ENCODE measurements at places on chromosomes 3 and 15. TPM values are rescaled to one million over a fixed set of nuclear protein-coding genes. Genes with fewer than 3 reads are reported as not detected.

GRCh38 chr3:123656691-123657090 lies 71.8 kb upstream of the HACD2 start:
- peak; percentile 7 for DNase-seq

The GHSR gene
- total RNA-seq: not detected

- no peak for DNase-seq
Observed at GRCh38 chr15:52103217-52104207, 9.1 kb downstream of the BCL2L10 start.

The IL12A gene
- 0.77 TPM for total RNA-seq

DNA sequence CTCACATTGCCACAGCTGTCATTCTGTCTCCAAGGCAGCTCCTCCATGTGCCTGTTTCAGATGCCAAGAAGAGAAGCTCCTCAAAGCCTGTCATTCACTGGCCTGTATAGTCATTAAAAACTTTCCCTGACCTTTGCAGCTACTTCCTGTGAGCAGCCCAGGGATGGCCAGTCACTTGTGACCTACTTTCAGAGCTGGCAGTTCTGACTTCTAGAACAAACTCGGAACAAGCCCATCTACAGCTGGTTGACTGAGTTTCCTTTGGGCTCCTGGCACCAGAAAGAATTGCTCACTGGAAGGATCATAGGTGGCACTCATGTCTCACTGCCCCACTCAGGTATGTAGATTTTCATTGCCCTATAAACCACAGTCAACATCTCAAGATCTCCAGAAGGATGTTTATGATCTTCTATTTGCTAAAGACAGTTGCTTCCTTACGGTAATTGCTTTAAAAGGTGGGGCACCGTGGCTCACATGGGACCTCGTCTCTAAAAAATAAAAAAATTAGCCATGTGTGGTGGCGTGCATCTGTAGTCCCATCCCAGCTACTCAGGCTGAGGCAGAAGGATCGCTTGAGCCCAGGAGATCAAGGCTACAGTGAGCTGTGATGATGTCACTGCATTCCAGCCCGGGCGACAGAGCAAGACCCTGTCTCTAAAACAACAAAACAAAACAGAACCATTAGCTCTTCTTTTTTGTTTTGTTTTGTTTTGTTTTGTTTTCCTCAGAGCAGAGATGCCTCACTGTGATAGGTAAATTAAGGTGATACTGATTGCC lies 11.2 kb upstream of the ATP13A3 start:
- DNase-seq: no peak

DNA sequence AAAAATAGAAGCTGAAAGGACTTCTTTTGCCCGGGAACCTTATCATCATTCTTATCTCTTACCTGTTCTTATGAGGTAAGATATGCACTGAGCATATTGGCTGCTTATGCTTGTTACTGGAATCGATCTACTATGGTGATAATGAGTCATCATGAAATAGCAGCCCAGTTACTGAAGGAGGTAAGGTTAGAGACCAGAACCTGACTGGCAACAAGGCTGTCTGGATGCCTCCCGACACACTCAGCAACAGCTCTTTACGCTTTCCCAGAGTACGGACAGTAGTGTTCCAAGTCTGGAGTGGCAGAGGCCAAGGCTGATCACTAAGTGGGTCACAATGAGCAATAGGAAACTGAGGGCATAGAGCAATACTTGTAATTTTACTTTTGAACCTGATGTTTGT lies 314.1 kb downstream of the NLGN1 start:
- DNase-seq: no peak

The FANCD2OS gene
- total RNA-seq: not detected

DNA sequence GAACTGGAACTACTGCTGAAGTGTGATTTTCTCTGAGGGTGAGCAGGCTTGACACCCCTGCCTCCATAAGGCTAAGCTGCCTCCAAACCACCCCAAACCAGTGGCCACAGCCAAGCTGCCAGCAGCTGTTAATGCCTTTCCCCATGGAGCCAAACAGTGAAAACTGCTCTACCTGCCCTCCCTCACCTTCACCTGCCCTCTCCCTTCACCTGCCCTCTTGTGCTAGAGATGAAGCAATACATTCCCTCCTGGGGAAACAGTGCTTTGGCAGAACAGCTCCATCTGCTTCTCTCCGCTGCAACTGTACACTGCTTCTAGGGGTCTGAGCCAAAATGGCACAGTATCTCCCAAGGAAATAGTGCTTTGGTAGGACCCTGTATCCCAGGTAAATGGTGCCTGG lies 374.1 kb downstream of the FHIT start:
- DNase-seq: no peak

DNA sequence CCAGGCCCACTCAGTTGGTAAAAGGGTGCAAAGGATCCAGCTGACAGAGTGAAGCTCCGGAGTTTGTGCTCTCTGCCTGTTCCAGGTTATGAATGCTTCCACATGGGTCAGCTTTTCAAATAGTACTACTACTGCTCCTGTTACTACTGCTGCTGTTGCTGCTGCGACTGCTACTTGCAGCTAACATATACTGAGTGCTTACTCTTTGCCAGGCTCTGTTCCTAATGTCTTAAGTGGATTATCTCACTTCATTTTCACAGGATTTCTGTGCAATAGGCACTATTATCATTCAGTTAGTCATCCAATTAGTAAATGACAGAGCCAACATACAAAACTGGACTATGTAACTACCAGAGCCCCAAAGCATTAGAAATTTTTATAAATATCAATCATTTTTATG lies 106.5 kb downstream of the IQCH start:
- DNase-seq: no peak

DNA sequence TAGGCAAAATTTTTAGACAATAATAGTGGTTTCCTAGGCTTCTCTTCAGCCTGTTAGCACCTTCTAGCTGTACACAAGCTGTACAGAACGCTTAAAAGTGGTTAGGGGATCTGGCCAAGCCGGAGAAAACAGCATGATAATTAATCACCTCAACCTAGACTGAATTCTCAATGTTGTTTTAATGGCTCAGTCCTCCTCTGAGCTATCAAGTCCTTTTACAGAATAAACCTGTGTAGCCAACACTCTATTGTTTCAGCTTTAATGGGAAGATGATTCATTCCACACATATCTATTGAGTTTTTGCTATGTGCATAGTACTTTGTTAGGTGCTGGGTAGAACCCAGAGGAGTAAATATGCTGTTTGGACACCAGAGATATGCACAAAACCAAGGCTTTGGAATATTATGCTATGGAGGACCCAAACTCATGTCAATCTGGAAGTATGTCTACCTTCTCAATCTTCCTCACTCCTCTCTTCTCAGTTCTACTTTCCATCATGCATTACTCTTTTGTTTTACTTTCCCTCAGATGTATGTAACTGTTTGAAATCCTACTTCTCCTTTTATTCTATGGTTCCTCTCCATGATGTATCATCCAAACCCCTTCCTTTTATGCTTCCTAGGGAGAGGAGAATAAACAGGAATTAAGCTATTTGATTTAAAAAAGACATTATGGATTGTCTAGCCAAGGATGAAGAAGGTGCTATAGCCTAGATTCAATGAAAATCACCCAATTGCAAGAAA lies 27.6 kb upstream of the UBE2E2 start:
- DNase-seq: no peak

The ZMYND10 gene
- total RNA-seq: 0.37 TPM

- no peak for DNase-seq
Observed at GRCh38 chr3:45321607-45322391, 66.6 kb upstream of the LARS2 start.

GRCh38 chr3:186368717-186369116 lies 6.7 kb upstream of the DGKG start:
- DNase-seq: no peak

DNA sequence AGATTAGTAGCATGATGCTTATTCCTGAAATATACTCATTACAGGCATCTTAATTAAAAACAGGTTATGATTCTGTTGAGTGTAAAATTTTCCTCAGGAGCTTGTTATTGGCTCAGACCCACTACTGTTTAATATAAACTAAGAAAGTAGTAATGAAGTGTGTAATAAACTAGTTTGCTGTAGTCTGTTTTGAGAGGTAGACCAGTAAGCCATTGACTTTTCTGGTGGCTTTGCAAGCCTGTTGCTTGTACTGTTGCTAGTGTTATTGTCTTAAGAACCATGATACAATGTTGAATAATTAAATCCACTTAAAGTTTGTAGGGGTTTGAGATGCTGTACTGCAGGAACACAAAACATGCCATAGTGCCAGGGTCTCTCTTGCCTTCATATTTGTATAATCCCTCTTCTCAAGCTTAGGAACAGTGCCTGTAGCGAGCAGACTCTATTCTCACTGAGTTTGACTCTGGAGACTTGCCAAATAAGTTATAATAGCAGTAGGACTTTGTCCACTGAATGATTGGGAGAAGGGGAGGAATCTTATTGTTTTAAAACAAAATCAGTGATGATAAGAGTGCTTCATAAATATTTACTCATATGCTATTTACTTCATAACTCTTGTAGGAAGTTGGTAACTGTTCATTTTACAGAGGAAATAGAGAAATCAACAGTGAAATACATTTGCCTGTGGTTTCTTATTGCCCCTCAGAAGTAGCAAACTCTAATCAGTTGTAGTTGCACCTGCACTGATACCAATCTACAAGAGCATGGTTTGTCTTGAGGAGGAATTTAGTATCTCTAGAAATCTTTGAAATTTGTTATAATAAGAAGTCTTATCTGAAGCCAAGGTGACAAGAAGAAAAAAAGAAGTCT lies 13.4 kb downstream of the TCF12 start:
- no peak for DNase-seq

The TIPARP gene
- 9.3 TPM for total RNA-seq

DNA sequence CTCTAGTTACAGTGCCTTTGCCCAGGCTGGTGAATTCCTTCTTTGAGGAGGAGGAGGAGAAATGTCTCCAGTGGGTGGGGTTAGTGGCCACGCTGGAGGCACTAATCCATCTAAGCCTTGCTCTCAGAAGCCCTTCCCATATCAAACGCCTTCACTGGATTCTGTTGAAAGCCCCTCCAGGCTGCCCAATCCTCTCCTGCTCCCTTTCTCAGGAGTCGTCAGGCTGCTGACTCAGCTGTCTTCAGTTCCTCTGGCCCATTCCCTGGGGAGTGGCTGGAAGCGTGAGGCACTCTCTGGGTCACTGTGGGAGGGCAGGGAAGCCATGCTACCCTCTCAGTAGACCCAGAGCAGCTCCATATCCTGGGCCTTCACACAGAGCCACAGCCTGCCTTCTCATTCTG lies 2.7 kb downstream of the AP2M1 start:
- DNase-seq: peak; percentile 79

DNA sequence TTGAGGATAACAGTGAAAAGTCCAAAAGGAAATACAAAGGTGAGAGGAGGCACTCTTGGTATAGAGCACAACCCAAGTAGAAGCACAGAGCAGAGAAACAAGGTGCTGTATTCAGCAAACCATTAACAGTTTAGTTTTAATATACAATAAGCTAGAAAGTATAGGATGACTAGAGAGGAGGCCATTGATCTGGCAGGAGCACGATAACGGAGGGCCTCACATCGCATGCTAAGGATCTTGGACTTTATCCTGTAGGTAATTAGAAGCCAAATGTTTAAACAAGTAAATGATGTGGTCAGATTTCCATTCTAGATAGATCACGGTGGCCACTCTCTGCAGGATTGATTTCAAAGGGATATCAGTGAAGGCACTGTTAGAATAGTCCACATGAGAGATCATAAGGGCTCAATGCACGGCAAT lies 935.0 kb downstream of the ROBO1 start:
- no peak for DNase-seq

DNA sequence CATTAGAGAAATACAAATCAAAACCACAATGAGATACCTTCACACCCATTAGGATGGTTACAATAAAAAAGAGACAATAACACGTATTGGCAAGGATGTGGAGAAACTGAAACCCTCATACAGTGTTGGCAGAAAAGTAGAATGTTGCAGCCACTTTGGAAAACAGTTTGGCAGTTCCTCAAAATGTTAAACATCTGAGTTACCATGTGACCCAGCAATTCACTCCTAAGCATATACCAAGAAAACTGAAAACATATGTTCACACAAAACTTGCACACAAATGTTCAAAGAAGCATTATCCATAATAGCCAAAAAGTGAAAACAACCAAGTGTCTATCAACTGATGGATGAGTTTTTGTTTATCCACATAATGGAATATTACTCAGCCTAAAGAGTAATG lies 166.9 kb upstream of the FAM3D start:
- DNase-seq: no peak

The SENP8 gene
- total RNA-seq: 13.5 TPM

GRCh38 chr3:147875498-147875897 lies 466.3 kb downstream of the ZIC1 start:
- DNase-seq: no peak

DNA sequence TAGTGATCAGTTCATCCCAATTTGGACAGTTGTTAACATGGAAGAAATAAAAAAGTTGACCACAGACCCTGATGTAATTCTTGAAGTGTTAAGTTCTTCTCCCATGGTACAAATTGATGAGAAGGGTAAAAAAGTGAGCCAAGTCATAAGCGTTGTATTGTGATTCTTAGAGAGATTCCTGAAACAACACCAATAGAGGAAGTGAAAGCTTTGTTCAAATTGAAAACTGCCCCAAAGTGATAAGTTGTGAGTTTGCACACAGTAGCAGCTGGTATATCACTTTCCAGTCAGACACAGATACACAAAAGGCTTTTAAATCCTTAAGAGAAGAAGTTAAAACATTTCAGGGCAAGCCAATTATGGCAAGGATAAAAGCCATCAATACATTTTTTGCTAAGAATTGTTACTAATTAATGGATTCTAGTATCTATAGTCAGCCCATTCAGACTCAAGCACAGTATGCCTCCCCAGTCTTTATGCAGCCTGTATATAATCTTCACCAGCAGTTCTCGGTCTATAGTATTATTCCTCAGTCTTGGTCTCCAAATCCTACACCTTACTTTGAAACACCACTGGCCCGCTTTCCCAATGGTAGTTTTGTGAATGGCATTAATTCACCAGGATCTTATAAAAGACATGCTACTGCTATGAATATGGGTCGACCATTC lies 38.2 kb downstream of the CDIN1 start:
- no peak for DNase-seq

DNA sequence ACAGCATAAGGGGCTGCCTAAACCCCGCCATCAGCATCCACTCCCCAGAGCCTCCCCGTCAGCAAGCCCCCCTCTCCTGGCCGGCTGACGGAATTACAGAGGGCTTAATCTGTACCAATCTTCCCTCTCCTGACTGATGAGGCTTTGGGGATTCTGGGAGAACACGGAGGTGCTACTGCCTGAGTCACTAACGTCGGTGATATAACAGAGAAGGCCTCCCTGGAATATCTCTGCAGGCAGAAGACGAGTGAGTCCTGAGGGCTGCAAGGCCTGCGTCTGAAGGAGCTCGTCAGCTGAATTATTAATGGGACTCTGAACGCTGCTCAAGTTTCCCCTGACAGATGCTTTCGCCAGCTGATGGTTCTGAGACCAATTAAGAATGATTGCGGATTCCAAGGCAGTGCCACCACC lies 147.7 kb downstream of the XXYLT1 start:
- peak; percentile 39 for DNase-seq

DNA sequence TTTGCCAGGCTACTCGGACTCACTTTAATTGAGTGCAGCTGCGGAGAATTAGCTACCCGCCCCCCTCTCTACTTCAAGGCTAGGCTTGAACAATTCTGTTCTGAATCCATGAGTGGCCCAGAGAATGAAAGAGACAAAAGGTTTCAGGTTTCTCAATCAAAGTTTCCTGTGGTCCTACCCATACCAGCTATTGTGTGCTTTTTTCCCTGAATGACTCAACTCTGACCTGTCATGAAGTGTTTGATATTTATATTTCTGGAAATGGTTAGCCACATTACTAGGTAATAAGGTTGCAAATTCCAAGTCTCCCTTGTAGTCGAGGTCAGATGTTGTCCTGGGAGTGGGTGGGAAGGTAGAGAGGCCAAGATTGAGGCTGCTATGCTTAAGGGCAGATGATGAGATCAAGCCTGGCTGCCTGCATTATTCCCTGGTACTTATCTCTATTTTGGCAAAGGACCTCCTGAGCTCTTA lies 392.7 kb upstream of the TBL1XR1 start:
- peak; percentile 80 for DNase-seq

The CCDC191 gene
- 6.4 TPM for total RNA-seq
